ENCODE measurements at places on chromosomes 7 and 10.

- DNase-seq: no peak
Measured at GRCh38 chr10:63866747-63867140, 345.5 kb downstream of the REEP3 start.

GRCh38 chr10:91153508-91153907 is 67.0 kb upstream of the PCGF5 start:
- no peak for DNase-seq

DNA sequence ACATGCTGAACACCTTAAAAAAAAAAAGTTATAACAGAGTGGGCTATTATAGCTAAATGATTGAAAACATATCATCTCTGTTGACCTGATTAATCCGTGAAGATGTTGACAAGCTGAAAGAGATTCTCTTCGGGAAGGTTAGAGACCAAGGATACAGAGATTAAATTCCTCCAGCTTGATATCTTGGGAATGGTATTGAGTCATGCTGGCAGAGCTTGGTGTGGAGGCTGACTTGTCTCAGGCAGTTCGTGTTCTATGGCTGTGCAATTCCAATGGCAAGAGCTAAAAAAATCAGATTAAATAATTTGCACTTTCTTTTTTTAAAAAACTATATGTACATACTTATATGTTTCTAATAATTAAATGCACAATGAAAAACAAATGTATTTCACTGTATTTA is 24.9 kb upstream of the CACNA2D1 start:
- no peak for DNase-seq

GRCh38 chr7:156907656-156908055 is 14.7 kb upstream of the LMBR1 start:
- no peak for DNase-seq

DNA sequence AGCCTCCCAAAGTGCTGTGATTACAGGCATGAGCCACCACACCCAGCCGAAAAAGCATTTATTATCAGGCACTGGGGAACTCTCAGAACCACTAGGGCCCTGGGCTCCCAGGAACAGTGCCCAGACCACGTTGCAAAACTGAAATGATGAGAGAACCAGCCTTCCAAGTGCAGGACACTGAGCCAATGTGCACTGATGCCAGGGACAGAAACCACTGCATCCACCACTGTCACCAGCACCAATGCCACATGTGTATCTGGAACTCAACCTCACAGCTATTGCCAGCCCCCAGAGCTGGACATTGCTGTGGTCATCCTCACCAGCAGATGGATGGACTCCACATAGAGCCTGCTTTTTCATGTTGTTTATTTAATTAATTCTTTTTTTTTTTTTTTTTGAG is 28.2 kb upstream of the TPST1 start:
- DNase-seq: no peak

Measured in testis (tissue), 5 donors.